B cell (primary cell): ENCODE measurements at places on chromosomes 16 and 17.

GRCh38 chr16:30567991-30568638 is 3.4 kb downstream of the ZNF688 start:
- H3K36me3 ChIP-seq: no peaks in the 10 kb centered on the region
- no peak overlapping the region for H3K4me3 ChIP-seq
- peak; percentile 62 for DNase-seq

- no peaks in the 10 kb centered on the region for H3K27me3 ChIP-seq
- peaks cover 11% of the 10 kb centered on the region for H3K36me3 ChIP-seq
- H3K4me1 ChIP-seq: peaks cover 20% of the 10 kb centered on the region
- H3K4me3 ChIP-seq: no peak overlapping the region
Measured at GRCh38 chr16:11108466-11108805, 147.6 kb downstream of the SOCS1 start.

GRCh38 chr16:35868630-35869029 is 2409.2 kb downstream of the TP53TG3F start:
- H3K27me3 ChIP-seq: no peaks in the 10 kb centered on the region
- no peaks in the 10 kb centered on the region for H3K36me3 ChIP-seq
- no peak for DNase-seq

DNA sequence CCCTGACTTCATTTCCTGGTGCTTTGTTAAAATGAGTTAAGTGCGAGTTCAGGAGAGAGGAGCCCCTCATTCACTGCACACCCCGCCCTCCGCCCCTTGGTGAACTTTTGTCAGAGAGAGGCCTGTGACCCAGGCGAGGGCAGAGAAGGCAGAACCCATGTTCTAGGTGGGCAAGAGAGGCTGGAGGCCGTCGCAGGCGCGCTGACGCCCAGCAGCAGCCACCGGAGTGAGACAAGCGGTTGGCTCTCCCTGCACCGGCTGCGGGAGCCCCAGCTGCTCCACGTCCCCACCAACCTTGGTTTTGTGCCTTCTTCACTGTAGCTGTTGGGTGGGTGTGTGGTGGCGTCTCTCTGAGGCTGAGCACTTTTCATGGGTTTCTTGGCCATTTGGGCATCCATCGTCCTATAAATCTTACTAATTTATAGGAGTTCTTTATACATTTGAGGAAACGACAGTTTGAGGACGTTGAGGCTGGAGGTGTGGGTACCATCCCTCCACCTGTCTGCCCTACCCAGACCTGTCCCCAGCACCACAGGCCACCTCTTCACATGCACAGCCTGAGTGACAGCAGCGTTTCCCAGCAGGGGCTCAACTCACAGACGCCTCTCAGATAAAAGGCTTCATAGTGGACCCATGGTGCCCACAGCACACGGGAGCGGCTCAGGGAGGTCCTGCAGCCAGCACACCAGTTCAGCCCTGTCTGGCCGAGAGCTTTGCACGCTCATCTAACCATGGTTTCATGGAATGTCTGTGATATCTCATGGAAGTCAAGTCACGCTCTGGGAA is 45.2 kb upstream of the CBFA2T3 start:
- H3K36me3 ChIP-seq: no peaks in the 10 kb centered on the region
- no peaks in the 10 kb centered on the region for H3K27me3 ChIP-seq
- no peak for DNase-seq
- H3K27ac ChIP-seq: no peak overlapping the region
- no peaks in the 10 kb centered on the region for H3K4me1 ChIP-seq
- no peak overlapping the region for H3K4me3 ChIP-seq

DNA sequence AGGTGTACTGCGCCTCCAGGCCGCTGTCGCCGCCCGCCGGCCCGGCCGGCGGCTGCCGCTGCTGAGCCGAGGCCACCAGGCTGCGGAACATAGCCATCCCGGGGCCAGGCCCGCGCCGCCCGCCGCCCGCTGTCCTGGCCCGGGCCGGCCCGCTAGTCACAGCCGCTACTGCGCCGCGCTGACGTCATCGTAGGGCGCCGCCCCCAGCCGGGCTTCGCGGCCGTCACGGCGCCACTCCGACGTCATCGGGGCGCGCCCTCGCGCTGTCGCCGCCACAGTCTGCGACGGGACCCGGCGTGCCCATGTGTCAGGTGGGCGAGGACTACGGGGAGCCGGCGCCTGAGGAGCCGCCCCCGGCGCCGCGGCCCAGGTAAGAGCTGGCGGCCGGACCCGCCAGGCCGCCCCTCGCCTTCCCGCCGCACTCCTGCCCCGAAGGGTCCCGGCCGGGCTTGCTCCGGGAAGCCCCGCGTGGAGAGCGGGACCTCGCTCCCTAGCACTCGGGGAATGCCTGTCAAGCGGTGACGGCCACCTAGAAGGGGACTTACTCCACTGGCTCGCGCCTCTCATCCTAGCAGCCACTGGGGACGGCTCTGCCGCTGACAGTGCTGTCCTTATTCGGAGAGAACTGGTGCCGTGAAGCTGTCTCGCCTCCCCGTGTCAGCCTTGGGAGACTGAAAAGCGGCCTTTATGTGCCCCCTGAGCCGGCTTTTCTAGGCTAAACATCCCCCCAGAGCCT is at the start of the genes CTU2 and RNF166:
Gene CTU2, plus strand, starts transcription at position 275 of the 736 bp plus-strand sequence. Its CDS starts 28 bp downstream, at position 303.
Gene RNF166, minus strand, starts transcription at position 180 of the 736 bp plus-strand sequence. Its CDS starts 83 bp downstream, at position 97.
- H3K4me1 ChIP-seq: peaks cover 53% of the 10 kb centered on the region
- H3K4me3 ChIP-seq: peak within 1 kb of the TSS; percentile 71
- no peaks in the 10 kb centered on the region for H3K36me3 ChIP-seq
- peak; percentile 95 for DNase-seq
- H3K27me3 ChIP-seq: no peaks in the 10 kb centered on the region

DNA sequence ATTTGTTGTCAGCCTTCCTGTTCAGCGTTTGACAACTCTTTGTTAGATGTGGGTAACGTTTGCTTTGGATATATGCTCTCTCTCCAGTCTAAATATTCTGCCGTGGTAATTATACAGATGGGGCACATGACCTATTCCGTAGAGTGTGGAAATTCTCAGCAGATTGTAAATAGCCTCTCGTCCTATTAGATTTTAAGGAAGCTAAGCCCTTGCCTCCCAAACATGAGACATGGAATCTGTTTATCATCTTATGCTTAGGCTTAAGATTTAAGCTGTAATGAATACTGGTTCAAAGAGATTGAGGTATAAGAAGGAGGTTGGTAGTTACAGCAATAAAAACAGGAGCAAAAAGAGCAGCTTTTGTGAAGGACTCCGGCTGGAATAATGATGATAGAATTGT is 87.4 kb downstream of the RBFOX1 start:
- DNase-seq: no peak
- H3K36me3 ChIP-seq: no peaks in the 10 kb centered on the region
- H3K4me1 ChIP-seq: no peaks in the 10 kb centered on the region
- H3K27me3 ChIP-seq: no peaks in the 10 kb centered on the region
- H3K4me3 ChIP-seq: no peak overlapping the region

- DNase-seq: peak; percentile 62
- H3K4me1 ChIP-seq: peaks cover 61% of the 10 kb centered on the region
- no peak overlapping the region for H3K27ac ChIP-seq
- peak overlapping the region; percentile 54 for H3K4me3 ChIP-seq
Measured at GRCh38 chr17:7440113-7440833, 961 bp downstream of the FGF11 start.

DNA sequence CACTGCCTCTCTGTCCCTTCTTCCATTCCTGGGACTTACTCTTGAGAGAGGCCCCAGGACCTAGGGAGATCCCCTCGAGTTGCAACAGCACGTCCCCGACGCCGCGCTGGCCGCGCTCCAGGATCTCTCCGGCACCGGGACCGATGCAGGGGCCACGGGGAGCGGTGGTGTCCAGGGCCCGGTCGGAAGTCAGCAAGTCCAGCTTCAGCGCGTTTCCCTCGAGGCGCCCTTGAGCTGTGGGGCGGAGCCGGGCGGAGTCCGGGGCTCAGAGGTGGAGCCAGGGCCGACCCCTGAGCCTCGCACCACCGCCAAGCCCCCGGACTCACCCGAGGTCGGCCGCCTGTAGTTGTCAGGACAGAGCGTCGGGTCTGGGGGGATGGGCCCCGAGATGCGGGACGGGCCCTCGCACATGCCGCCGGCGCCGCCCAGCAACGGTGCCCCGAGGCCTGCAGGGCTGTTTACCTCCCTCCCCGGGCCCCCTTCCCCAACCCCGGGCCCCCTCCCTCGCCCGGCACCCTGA is 458 bp downstream of the ENKD1 start:
- H3K27ac ChIP-seq: peak overlapping the region; percentile 86
- DNase-seq: peak; percentile 49
- peaks cover 40% of the 10 kb centered on the region for H3K4me1 ChIP-seq
- no peaks in the 10 kb centered on the region for H3K27me3 ChIP-seq
- H3K36me3 ChIP-seq: peaks cover 3% of the 10 kb centered on the region
